ENCODE measurements at places on chromosomes 5 and 9.

DNA sequence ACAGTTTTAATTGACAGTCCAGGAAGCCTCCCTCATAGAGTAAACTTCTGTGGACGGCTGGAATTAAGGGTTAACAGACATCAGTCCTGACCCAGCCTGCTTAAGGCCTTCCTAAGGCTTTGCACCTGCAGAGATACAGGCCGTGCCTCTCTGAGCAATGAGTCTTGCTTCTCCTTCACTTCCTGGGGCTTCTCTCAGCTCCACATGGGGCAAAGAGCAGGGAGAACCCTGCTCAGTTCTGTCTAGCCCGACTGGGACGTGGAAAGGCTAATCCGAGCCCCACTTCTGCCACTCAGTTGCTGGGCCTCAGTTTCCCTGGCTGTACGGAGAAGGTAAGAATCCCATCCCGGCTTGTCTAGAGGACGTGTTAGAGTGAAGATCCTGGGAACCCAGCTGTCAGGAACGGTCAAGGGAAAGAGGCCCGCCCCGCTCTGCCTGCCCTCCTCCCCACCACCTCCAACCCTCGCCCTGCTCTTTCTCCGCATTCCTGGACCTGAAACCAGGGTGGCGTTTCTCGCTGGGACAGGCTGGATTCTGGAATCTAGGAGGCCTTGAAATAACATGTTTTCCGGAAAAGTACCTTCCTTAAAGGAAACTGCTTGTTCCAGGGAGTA, 6.5 kb downstream of the SPAAR start:
- no peak for DNase-seq

GRCh38 chr9:93119953-93120845, 13.9 kb downstream of the NINJ1 start:
- DNase-seq, result peak; percentile 98

DNA sequence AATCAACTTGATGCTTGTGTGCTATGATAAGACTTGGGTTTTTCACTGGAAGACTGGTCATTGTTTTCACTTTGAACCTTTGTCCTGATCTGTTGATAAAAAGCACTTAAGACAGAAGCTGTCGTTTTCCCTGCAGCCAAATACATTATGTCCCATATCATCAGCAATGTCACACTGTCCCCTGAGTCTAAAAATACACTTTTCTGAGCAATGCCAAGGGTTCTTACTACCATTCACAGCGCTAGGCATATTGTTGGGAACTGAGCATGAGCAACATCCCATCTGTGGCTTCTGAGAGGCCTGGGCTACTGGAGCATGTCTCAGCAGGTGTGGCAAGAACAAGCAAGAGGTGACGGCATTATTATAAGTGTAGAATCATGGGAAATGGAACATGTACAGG, 81.8 kb downstream of the SEMA6A start:
- DNase-seq, result peak; percentile 51

DNA sequence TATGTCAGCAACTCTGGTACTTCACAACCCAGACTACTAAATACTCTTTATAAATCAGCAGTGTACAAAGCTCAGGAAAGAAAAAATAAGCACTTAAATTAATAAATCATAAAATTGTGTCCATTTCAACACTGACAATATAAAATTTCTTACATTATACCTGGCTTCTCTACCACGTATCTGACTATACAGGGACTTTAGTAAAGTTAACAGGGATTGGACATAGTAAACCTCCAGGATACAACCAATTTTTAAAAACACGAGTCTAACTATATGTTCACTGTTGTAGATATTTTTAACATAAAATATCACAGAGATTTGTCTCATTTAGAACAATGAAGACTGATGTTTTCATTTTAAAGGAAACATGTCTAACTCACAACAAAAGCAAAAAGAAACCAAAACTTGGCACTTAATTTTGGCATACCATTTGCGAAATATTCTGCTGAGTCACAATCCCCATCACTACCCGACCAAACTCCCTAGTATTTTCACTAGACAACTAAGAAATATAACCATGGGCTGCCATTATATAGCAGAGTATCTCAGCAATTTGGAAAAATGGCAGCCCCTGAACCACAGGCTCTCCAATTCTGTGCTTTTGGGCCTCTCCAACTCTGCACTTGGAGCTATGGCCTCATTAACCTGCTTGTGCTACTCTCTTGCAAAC, 14.4 kb downstream of the FAM169A start:
- DNase-seq, result peak; percentile 83

DNA sequence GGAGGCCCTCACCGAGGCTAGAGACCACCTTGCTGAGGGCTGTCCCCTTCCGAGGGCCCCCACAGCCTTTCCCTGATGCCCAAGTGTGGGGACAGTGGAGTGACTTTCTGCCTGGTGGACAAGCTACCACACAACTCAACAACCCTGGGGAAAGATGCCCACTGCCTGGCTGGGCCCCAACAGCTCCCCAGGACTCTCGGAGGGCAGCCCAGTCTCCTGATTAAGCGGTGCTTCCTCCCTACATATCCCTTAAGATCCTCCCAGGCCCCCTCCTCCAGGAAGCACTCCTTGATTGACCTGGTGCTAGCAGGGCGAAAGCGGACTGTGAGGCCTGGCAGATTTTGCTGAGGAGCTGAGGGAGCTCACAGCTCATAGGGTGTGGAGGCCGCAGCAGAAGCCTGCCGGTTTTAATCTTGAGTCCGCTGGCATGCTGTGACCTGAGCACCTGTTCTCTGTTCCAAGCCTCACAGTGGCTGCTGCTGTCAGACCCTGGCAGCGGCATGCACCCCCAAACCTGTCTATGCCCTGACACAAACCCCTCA, 2.2 kb downstream of the NSMF start:
- DNase-seq, result no peak

DNA sequence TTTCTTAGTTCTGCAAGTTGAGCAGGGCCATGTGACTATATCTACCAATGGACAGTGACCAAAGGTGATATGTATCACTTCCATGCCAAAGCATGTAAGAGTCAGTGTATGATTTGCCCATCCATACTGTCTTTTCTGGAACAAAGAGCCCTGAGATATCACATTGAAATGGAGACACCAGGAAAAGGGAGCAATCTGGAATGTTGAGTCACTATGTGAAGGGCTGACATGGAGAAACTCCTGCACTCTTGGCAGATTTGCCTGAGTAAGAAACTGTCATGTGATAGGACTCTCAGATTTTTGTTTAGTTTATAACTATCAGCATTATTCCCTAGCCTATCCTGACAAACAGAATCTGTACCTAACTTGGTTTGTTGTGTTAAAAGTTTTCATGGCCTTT, 29.8 kb upstream of the TMEM161B start:
- DNase-seq, result no peak

DNA sequence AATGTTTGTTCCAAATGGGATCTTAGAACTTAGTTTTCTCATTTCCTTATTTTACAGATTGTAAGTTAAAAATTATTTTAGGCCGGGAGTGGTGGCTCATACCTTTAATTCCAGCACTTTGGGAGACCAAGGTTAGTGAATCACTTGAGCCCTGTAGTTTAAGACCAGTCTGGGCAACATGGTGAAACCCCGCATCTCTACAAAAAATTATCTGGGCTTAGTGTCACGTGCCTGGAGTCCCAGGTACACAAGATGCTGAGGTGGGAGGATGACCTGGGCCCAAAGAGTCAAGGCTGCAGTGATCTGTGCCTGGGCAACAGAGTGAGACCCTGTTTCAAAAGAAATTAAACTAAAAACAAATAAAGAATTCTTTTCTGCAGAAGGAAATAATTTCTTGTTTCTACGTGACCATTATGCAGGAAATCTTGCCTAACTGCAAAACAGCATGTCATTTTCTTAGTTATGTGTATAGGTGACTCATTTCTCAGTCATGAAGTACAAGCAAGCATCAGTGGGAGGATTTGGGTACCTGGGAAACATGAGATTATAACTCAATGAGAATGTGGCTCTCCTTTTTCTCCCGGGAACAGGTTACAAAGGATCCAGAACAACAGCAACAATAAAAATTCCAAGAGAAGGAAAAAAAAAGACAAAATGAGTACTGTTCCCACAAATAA, 375.1 kb upstream of the ST8SIA4 start:
- peak; percentile 33 for DNase-seq

DNA sequence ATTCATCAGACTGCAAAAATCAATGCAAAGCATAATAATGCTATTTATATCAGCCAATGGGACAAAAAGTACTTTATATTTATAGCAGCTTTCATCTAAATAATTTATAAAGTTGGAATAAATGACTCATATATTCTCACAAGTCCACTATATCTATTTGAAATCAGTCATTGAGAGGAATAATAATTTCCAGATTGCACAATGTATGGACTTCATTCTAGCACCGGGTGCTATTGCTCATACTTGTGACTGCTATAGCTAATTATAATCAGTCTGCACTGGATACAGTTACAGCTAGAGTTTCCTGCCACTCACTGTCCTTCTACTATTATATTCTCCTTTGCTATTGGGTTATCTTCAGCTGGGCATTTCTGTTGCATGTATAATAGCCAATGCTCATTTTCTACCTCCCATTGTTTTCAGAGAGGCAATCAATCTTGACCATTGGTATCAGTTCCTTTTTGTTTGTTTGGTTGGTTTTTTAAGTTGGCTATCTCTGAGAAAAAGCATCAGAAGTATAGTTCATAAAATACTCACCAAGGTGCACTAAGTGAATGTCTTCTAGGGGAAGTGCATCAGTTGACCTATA, 1.9 kb downstream of the CDH18 start:
- no peak for DNase-seq

DNA sequence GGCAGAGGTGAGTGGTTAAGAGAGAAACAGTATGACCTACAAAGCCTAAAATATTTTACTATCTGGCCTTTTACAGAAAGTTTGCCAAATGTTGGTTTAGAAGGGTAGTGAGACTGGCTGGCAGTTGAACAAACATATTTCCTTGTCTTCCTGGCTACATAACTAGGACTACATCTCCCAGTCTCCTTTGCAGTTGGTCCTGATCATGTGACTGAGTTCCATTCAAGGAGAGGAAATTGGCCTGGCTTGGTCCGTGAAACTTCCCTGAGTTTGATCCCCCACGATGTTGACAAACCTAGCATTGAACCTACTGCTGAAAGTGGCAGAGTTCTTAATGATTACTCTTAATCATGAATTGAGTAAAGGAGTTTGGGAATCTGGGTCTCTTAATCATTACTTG, 280.8 kb downstream of the SLIT3 start:
- DNase-seq, result no peak

DNA sequence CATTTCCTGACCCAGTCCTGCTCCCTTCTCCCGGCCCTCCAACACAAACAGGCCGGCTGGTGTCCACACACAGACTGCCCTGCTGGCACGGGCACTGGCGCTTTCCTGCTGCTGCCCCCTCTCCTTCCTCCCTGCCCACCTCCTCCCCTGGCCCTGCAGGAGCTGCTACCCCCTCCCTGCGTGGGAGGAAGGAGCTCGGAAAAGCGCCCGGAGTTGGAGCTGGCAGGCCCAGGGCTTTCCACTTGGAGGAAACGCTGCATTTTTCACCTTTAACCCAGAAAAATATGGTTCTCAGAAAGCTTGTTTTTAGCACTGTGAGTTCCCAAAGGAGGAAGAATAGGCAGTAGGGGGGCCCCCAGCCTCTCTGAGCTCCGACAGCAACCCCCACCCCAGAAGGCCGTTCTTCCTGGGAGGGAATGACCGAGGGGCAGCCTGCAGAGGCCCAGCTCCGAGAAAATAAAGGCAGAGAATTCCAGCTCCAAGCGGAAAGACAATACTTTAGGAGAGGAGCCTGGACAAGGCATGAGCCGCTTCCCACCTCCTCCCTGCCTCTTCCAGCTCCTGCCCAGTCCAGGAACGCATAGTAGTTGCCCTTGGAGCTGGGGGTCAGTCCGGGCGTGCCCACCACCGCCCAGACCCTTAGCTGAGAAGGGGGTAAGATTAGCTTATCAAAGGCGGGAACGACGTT, 88.9 kb downstream of the LIFR start:
- no peak for DNase-seq

DNA sequence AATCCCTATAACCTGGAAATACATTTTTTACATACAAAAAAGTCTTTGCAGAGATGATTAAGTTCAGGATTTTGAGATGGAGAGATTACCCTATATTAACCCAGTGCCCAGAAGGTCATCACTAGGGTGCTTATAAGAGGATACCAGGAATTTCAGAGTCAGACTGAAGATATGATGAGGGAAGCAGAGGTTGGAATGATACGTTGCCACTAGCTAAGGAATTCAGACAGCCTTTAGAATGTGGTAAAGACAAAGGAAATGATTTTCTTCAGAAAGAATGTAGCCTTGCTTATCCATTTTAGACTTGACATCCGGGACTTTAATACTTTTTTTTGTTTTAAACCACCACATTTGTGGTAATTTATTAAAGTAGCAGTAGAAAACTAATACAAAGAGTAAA, 2176.8 kb upstream of the C9orf72 start:
- DNase-seq, result peak; percentile 8

DNA sequence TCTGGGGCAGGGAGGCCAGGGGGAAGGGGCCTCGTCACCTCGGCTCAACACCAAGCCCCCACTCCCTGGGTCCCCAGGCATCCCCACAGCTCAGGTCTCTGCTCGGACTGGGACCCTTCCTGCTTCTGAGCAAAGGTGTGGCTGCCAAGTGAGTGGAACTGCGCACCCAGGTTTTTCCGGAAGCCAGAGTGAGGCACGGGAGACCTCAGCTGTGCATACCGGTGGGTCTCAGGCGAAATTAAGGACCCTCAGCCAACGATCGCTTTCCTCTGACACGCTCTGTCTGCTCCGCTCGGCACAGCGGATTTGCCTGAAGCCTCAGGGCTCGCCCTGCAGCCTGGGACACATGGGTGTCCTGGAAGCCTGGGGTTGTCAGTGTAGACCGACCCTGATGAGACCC, 41.0 kb upstream of the IRX4 start:
- no peak for DNase-seq

- DNase-seq, result no peak
Measured at GRCh38 chr5:147046281-147046680, 167.7 kb upstream of the PPP2R2B start.

- DNase-seq, result no peak
Measured at GRCh38 chr9:121359351-121360294, 10.4 kb downstream of the STOM start.

GRCh38 chr5:60668686-60669304, 31.2 kb downstream of the DEPDC1B start:
- peak; percentile 15 for DNase-seq

- DNase-seq, result no peak
Measured at GRCh38 chr5:72040513-72040912, 66.8 kb upstream of the MAP1B start.

DNA sequence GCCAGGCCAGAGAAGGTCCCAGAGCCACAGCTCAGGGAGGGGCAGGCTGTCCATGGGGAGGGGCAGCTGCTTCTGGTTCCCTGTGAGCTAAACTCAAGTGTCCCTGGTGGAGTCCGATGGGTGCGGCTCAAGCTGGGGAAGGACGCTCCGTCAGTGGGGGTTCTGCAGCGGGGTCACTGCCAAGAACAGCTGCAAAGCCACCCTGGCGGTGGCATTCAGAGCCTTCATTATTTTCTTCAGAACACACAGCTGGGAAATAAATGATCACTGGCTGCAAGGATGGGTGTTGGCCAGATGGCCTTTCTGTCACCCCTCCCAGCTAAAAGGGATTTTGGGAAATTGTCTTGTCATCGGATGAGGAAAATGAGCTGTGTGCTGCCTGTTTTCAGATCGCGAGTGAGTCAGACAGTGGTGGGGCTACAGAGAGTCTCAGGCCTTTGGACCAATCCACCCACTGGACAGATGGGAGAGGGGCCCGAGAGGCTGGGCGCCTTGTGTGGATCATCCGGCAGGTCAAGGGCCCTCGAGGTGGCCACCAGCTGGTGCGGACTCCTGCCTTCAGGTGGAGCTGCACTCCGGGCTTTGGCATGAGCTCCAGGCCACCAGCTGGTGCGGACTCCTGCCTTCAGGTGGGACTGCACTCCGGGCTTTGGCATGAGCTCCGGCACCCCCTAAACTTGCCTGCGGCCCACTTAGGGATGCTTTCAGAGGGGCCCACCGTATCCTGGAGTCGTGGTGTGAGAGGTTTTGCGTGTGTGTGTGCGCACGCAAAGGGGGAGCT, 17.9 kb upstream of the GFPT2 start:
- DNase-seq, result no peak
